ENCODE measurements at places on chromosomes 3 and 15. TPM values are rescaled to one million over a fixed set of nuclear protein-coding genes. Genes with fewer than 3 reads are reported as not detected.

Gene NPAP1
- total RNA-seq = not detected

GRCh38 chr3:98343647-98344507 is 9.8 kb upstream of the OR5K4 start:
- DNase-seq = peak; percentile 42

DNA sequence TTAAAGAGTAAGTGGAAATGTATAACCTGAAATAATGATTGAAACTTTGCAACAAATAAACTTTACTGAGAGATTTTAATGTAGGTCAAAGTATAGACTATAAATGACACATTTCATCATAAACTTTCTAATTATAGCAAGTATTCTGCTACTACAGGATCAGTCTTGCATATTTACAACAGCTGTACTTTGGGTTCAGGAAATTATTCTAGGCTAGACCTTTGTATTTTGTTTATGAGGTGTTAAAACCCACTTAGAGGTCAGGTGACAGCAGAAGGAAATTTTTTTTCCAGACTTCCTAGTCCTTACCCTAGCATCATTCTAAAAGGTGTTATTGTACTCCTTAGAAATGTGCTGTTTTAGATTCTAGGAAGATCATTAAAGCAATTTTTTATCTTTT is 2.3 kb downstream of the RNF7 start:
- no peak for DNase-seq

Gene STXBP5L
- total RNA-seq = 0.05 TPM

DNA sequence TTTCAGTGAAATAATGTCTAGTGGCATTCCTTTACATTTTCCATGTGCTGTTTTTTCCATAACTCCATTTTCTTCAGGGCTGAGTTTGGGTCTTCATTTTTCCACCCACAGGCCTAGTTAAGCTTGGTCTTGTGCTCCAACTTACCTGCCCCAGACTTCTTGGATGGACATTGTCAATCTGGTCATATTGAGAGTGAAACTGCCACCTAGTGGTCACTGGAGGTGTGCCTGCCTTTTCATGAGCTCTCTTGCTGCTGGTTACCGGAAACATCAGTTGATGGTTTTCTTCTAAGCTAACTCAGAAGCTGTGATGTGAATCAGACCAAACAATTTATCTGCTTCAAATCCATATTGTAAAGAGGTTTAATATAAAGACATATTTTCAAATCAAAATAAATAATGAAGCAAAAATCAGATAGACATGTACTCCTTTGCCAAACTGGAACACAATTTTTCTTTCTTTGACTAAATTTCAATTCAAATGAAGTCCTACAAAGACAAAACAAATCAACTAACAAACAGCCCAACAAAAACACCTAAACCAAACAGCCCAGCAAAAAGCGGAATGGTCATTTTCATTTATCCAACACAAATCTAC is 135.1 kb upstream of the RASGRP1 start:
- DNase-seq = peak; percentile 47

DNA sequence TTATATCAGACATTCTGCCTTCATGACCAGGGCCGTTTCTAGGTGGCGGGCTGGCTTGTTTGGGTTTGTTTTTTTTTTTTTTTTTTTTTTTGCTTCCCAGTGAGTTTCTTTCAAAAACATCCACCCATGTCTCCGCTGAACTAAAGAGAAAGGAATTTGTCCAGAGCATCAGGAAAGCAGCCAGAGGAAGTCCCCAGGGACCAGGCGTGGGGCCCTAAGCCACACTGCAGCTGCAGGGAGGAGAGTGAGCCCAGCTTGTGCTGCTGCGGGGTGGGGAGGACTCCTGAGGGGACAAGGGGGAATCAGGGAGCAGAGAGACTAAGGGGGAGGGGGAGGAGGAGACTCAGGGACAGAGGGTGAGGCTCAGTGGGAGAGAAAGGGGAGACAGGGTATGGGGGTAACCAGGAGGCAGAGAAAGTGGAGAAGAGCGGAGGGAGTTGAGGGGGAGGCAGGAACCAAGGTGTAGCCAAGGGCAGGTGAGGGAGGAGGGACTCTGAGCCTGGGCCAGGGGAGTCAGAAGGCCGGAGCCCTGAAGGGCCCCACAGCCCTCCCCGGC is 49.5 kb downstream of the CYP11A1 start:
- peak; percentile 77 for DNase-seq

Gene ALDH1A3
- 0.39 TPM for total RNA-seq

- no peak for DNase-seq
Observed at GRCh38 chr3:195889870-195890295, 18.5 kb downstream of the TNK2 start.
